Memory B cell (primary cell): ENCODE measurements at places on chromosomes 7 and 10.

- no peak for DNase-seq
Observed at GRCh38 chr7:88401009-88401623, 94.4 kb upstream of the STEAP4 start.

- no peak for DNase-seq
Observed at GRCh38 chr10:87878664-87879459, 15.4 kb downstream of the PTEN start.

GRCh38 chr7:9978106-9979064 lies 995.3 kb upstream of the PHF14 start:
- DNase-seq = no peak

- DNase-seq = no peak
Observed at GRCh38 chr10:11192304-11193000, 174.8 kb downstream of the CELF2 start.

DNA sequence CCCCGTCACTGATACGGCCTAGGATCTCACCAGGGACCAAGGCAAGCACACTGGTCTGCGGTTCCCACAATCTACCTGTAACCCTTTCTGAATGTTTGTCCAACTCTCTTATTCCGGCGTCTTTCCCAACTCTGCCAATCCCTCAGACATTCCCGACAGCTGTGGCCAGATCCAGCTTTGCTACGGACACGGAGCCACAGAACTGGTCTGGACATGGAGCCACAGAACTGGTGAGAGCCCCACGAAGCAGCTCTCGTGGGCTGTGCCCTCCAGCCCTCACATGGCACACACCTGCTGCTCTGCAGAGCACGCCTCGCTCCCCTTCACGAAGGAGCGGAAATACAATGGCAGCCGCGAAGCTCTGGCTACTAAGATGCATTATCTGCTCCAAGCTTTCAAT lies 376.8 kb downstream of the DNAJB6 start:
- no peak for DNase-seq

DNA sequence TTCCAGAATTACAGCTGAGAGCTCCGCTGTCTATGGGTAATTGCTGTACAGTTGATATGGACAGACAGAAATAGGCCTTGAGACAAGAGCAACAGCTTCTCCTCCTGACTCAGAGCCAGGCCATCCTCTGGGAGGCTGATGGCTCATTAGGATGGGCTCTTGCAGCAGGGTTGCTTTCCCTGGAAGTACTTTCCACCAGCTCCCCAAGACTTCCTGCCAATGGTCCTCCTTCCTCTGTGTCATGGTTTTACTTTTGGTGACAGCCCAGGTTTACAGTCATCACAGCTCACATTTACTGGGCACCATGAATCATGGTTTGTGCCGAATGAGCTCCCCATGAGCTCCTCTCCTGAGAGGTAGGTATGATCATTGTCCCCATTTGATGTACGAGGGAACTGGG lies 131.8 kb downstream of the HECW1 start:
- DNase-seq = no peak

DNA sequence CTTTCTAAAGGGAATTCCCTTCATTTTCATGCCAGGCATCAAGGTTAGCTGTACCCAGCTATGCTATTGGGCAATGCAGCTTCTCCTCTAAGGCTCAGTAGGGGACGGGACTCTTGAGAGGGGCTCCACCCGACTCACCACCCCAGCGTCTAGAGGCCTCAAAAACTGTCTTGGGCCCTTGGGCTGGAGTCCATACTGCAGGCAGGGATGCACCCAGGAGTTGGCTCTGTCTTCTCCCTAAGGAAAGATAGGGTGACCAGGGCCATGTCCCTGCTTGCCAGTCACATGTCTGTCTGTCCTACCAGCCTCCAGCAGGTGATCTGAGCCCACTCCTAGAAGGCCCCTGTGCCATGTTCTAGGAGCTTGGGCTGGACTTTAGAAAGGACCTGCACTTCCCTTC lies 1.2 kb downstream of the OPN4 start:
- no peak for DNase-seq

GRCh38 chr7:54864663-54865062 lies 105.7 kb upstream of the SEC61G start:
- DNase-seq = no peak

DNA sequence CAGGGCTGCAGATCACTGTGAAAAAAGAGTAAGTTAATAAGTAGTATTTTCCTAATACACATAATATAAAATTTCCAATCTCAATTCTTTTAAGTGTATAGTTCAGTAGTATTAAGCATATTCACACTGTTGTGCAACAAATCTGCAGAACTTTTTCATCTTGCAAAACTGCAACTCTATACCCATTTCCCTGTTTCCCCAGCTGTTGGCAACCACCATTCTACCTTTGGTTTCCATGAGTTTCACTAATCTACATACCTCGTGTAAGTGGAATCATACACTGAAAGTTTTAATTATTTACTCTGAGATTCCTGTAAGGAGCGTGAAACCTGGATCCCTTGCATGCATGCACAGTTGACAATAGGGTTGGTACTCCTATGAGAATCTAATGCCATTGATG lies 155.4 kb downstream of the ZPBP start:
- DNase-seq = no peak

GRCh38 chr10:128087884-128088709 lies 38.1 kb downstream of the MKI67 start:
- DNase-seq = no peak

DNA sequence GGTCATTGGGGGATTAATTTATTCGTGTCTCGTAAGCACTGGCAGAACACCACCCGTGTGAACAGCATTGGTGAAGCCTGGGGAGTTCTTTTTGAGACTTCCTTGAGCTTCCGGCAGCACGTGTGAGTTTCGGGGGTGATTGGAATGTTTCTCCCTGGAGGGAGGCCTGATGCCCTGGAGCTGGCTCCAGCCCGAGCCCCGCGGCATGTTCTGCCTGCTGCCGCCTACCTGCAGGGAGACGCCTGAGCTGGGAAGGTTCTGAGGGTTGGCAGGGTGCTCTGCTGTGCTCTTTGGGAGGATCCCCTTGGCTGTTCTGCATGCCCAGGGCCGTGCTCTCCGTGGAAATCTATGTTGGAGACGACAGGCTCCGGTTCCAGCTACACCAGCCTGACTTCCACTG lies 159.3 kb downstream of the MGMT start:
- DNase-seq = no peak

DNA sequence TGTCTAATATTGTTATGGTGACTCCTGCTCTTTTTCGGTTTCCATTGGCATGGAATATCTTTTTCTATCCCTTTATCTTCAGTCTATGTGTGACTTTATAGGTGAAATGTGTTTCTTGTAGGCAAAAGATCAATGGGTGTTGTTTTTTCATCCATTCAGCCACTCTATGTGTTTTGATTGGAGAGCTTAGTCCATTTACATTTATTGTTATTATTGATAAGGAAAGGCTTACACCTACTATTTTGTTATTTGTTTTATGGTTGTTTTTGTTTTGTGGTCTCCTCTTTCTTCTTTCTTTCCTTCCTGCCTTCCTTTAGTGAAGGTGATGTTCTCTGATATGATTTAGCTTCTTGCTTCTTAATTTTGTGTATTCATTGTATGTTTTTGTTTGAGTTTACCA lies 414.3 kb downstream of the ADRA2A start:
- no peak for DNase-seq

GRCh38 chr10:123678376-123678775 lies 12.2 kb downstream of the GPR26 start:
- no peak for DNase-seq

DNA sequence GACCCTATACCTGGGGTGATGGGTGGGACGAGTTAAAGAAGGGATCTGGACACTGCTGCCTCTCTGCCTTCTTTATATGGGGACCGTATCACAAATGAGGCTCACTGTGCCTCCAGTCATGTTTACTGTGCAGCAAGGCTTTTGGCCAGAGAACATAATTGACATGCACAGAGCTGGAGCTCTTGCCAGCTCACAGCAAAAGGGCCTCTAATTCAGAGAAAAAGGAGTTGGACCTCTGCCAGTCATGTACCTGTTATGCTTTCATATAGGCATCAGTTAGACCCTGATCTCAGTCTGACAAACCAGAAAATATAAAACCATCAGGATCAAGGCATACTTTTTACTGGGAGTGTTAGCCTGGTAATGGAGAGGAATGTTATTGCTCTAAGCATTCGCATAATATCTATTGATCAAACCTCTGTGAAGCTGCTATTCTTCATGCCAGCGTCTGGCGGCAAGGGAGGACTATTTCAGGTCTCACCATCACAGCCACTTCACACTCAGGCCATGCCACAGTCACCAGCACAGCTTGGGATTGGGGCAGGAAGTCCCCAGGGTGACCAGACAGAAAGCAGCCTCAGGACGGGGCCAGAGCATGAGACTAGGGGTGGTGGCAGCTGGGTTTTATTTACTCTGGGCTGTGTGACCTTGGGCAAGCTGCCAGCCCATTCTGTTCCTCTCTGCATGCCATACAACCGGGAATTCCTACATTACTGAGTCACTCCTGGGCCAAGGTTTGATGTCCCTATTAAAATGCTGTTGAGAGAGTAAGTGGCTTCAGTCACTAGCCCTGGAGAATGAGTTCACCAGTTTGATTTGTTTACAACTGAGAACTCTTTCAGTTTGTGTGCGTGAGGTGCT lies 90.1 kb downstream of the NPSR1 start:
- DNase-seq = no peak

- no peak for DNase-seq
Observed at GRCh38 chr7:158302274-158303070, 285.2 kb downstream of the PTPRN2 start.

DNA sequence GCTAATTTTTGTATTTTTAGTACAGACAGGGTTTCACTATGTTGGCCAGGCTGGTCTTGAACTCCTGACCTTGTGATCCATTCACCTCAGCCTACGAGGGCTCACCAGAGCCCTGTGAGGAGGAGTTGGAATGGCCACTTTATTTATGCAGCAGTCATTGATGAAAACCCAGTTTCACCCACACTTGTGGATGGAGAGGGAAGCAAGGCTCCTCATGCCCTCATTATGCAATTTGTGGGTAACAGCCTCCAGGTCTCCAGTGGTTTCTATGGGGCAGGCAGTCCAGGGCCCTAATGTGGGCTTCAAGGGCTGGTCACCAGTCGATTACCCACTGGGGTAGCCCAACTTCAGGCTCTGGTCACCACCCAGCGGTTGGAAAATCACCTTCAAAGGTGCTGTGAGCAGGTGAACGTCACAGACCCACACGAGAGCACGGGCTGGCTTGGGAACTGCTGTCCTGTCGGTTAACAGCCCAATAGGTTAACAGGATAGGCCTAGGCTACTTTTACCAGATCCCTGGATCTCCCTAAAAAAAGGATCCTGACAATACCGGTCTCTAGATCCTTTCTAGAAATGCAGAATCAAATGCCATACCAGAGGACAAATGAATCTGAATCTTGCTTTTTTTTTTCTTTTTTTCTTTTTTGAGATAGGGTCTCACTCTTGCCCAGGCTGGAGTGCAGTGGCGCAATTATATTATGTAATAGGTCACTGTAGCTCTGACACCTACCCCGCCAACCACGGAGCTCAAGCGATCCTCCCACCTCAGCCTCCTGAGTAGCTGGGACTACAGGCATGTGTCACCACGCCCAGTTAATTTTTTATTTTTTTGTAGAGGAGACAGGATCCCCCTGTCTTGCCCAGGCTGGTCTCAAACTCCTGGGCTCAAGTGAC lies 97.8 kb downstream of the SLC37A3 start:
- no peak for DNase-seq

- DNase-seq = no peak
Observed at GRCh38 chr7:117157241-117158209, 165.3 kb downstream of the WNT2 start.

DNA sequence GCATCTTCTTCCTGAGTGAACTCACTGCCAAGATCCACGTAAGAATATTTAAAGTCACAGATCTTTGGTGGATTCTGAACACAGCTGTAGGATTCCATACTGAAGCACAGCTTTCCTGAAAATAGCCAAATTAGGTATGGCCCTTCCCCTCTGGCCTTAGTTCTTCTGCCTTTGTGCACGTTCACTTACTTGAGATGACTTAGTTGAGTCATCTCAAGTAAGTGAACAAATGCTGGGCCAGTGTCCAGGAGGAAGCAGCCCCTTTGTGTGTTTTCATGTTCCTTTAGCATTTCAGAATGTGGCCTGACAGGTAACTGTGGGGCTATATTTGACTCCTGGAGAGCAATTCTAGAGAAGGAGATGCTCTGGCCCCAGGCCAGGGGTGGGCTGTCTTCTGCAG lies 51.5 kb downstream of the CCNY start:
- DNase-seq = no peak

DNA sequence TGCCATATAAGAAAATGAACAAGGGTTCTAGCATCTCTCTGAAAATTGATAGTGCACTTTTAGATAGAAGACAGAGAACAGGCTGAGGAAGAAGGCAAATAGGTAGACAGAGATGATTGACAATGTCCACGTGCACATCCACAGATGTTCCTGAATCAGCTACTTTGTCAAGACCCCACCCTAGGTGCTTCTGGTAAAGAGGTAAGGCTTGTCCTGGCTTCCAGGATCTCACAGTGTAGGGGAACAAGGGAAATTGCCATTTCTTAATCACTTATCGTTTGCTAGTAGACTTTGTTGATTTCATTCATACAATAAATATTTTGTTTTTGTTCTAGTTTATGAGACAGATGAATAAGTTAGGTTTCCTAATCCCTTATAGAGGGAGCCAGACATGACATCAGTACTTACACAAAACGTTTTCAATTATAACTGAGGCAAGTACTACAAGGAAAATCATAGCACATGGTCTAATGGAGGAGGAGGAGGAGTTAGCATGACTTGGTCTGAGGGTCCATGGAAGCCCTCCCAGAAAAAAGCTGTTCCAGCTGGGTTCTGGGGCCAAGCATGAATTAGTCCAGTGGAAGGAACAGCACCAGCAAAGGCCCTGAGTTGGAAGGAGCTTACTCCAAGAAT lies 115.9 kb upstream of the ARID5B start:
- no peak for DNase-seq

- no peak for DNase-seq
Observed at GRCh38 chr10:89627830-89628229, 17.2 kb downstream of the PANK1 start.

GRCh38 chr10:24556750-24557742 lies 166.6 kb downstream of the ARHGAP21 start:
- no peak for DNase-seq

- DNase-seq = no peak
Observed at GRCh38 chr10:89649051-89649450, 4.0 kb upstream of the PANK1 start.

- DNase-seq = no peak
Observed at GRCh38 chr7:117937753-117938483, 64.7 kb upstream of the CTTNBP2 start.

DNA sequence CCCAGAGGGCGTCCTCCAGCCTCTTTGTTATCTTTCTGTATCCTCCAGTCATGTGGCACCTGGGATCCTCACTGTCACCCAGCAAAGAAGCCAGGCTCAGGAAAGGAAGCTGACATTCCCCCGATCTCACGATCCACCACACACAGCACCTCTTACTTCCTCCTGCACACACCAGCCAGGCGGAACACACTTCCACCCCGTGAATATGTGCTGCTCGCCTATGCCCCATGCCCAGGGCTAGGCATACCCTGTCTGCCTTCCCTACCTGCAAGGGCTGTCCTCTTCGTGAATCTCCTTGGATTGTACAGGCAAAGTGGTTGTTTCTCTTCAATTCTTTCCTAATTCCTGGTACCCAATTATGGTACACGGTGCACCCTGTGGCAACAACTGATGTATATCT lies 191.0 kb downstream of the TNS3 start:
- no peak for DNase-seq
